ENCODE measurements at places on chromosomes 1 and 21.

GRCh38 chr1:228986093-228986904 is 251.0 kb downstream of the RHOU start:
- DNase-seq: no peak

DNA sequence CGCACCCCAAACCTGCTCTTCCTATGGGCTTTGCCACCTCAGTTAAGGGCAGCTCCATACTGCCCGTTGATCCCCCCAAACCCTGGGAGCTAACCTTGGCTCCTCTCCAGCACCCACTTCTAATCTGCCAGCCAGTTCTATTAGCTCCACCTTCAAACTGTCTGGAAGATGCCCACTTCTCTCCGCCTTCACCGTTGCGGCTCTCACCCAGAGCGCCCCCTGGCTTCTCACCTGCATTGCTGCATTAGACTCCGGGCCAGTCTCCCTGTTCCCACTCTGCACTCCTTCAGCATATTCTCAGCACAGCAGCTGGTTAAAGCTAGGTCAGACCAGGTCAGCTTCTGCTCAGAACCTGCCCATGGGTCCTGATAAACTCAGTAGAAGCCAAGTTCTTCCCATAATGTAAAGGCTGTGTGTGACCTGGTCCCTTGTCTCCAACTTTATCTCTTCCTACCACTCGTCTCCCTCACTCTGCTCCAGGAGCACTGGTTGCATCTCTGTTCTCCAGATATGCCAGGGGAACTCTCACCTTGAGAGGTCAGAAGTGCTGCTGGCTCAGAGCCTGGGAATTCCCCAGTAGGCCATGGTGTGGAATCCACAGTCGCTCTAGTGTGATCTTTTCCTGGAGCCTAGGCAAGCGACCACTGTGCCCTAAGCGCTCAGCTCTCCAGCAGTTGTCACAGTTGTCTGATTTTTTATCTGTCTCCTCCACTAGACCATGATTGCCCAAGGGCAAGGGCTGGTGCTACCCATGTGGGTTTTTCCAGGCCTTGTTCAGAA is 150.3 kb downstream of the HMGB4 start:
- no peak for DNase-seq

GRCh38 chr1:9874959-9875635 is 35.0 kb downstream of the CTNNBIP1 start:
- DNase-seq: peak; percentile 68

- DNase-seq: no peak
Measured at GRCh38 chr1:236273358-236273757, 8.4 kb downstream of the ERO1B start.

- DNase-seq: no peak
Measured at GRCh38 chr1:85019994-85020393, 23.1 kb upstream of the MCOLN2 start.

DNA sequence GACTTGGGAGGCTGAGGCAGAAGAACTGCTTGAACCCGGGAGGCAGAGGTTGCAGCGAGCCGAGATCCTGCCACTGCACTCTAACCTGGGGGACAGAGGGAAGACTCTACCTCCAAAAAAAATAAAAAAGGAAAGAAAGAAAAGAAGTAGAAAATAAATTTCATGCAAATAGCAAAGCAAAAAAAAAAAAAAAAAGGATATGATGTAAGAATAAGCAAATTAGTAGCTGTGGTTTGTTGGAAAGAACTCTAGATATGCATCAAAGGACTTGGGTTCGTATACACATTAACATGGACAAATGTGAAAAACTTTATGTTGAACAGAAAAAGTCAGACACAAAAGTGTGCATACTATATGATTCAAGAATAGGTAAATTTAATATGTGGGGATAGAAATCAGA is 11.9 kb downstream of the WASF2 start:
- no peak for DNase-seq

- DNase-seq: no peak
Measured at GRCh38 chr1:54623216-54624007, at the start of gene FAM151A. TSS of gene FAM151A (minus strand) at chr1:54623525. CDS start at chr1:54623395, 130 bp downstream.

DNA sequence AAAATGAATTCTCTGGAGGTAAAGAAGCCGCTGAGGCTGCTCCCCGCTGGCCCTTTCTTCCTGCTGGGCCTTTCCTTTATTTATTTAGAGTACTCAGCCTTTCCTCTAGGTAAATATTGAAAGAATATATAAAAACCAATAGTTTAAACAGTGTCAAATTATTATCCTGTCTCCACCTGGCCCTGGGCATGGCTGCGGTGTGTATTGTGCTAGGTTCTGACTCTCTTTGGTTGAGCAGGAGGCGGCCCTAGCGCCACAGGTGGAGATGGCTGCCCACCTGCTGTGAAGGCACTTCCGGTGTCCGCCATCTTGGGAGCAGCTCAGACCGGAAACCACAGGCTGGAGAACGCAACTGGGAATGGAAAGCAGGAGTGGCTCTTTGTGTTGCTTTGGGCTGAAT is 29.0 kb upstream of the CLDN14 start:
- DNase-seq: no peak

- DNase-seq: peak; percentile 95
Measured at GRCh38 chr1:16613185-16614147, at the start of gene NBPF1. TSS of gene NBPF1 (minus strand) at chr1:16613564.

DNA sequence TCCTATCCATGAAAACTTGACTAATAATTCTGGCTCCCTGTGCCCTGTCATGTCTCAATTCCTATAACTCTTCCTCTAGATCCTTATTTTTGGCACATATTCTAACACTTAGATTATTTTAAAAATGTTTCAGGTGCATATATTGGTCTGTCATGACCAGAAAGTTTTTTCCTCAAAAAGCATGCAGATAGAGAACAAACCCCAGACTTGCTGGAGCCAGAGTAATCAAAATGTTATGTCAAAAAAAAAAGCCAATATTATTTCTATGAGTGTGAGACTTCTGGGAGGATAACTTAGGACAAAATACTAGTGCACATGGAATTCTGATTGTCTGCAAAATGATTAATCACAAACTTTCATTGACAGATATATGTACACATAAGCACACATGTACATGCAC is 135.1 kb upstream of the MROH9 start:
- DNase-seq: no peak

- DNase-seq: no peak
Measured at GRCh38 chr1:116460261-116460660, 87.2 kb downstream of the ATP1A1 start.

- DNase-seq: no peak
Measured at GRCh38 chr1:226535666-226536065, 12.9 kb upstream of the STUM start.

DNA sequence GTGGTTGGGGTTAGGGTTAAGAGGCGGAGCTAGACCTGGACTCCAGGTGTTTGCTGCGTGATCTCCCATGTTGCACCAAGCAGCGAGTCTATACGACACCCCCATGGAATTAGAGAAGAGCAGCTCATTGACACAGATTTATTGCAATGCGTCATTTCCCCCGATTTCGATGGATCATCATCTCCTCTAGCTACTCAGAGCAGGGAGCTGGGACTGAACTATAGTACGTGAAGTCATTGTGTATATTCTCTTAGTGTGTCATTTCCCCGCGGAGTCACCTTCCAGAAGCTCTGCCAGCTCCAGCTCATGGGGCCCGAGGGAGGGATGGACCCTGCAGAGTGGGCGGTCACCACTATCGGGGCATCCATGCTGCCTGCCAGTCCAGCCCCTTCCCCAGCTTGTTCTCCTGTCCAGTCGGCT is 7.5 kb upstream of the C2CD2 start:
- no peak for DNase-seq

DNA sequence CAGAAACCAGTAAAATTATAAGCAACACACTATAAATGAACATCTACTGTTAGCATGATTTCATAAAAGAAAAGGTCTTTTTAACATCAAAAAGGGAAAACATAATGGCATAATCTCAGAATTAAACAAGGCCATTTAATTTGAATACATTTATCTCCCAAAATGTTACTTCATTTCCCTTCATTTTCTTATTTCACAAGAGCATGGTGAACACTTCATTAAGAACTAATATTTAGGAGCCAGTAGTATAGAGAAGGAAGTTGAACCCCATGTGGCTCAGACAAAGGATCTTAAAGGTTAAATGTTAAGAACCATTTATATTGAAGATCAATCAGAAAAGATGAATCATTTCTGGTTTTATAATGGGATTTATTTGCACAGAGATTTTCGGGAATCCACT is 981.7 kb downstream of the TTLL7 start:
- DNase-seq: no peak

Data from thymus (tissue), 14 donors.